ENCODE measurements at places on chromosomes 3 and 15.

DNA sequence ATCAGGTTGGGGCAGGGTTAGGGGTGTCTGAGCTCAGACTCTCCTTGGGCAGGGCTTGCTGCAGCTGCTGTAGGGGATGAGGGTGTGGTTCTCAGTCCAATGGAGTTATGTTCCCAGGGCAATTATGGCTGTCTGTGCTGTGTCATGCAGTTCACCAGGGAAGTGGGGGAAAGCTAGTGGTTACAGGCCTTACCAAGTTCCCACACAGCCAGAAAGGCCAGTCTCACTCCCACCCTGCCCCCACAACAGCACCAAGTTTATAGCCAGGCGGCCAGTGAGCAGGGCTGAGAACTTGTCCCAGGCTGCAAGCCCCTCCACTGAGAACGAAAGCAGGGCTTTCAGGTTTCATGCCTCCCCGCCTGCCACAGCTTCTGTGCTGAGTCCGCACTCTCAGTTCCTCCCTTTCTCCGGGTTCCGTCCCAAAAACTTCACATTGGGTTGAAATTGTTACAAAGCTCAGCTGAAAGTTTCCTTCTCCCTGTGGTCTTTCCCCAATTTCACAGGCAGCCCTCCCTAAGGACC, 19.6 kb upstream of the CPOX start:
- no peak for DNase-seq

DNA sequence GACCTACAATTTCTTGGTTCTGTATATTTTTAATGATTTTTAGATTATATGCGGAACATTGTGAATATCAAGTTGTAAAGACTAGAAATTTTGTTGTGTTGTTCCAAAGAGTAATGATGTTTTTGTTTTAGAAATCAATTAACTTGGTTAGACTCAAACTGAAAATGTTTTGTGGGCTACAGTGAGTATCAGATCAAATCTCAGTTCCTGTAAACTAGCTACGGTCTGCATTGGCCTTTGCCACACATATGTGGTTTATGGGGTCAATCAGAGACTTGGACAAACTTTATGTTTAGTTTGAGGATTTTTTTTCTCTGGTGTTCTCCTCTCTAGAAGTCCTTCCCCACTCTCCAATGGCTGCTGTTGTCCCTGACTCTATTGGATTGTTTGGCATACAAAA, 308.0 kb upstream of the THRB start:
- no peak for DNase-seq

- DNase-seq: no peak
Measured at GRCh38 chr3:150247441-150247840, 160.7 kb upstream of the TSC22D2 start.

GRCh38 chr15:43251185-43251870, 15.4 kb downstream of the TGM5 start:
- DNase-seq: no peak

DNA sequence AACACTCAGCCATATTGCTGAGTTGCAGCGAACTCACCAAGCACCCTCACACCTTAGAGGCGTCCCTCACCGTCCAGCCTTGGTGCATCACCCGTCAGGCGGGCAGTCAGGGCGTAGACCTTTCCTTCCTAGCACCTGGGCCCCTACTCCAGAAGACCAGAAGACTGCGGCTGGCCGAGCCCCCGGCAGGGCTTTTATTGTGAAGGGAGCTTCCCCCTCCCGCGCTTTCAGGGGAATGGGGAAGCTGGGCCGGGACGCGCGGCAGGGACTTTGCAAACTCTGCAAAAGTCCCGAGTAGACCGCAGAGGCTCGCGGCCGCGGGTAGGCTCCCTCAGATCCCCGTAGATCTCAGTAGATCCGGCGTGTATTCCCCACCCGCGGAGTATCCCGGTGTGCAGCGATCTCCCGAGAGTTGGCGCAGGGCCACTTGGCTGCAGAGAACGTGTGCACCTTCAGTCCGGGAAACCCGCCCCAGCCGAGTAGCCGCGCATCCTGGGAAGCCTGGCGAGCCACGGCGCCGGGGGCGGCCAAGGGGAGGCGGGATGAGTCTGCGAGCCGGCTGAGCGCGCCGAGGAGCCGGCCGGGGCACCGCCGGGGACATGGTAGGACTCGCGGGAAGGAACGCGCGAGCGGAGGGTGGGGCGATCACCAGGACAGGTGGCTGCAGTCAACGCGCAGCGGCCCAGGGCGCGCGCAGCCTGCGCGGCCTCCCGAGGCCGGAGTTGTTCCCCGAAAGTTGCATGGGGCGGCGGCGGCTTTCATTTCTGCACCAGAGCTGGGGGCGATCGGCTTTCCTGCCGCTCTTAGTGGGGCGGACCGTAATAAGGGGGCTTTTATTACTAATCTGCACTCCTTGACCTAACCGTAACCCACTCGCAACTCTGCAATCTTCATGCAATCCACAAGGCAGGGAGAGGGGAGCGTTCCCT, at the start of gene GASK1A:
Gene GASK1A (plus strand): TSS at position 268 of the 929 bp plus-strand sequence. CDS start 332 bp downstream, at position 600.
- no peak for DNase-seq

- DNase-seq: no peak
Measured at GRCh38 chr3:115845986-115846385, 222.7 kb downstream of the GAP43 start.

GRCh38 chr15:62241135-62241770, 76.2 kb upstream of the C2CD4B start:
- no peak for DNase-seq

- DNase-seq: no peak
Measured at GRCh38 chr3:115227461-115227860, 80.4 kb upstream of the ZBTB20 start.

All from stimulated activated CD8-positive, alpha-beta memory T cell treated with anti-CD3 and anti-CD28 coated beads, Interleukin-7, amount 100 ng/mL, for 24 hours (primary cell).